ENCODE measurements at places on chromosomes 2 and 18.

DNA sequence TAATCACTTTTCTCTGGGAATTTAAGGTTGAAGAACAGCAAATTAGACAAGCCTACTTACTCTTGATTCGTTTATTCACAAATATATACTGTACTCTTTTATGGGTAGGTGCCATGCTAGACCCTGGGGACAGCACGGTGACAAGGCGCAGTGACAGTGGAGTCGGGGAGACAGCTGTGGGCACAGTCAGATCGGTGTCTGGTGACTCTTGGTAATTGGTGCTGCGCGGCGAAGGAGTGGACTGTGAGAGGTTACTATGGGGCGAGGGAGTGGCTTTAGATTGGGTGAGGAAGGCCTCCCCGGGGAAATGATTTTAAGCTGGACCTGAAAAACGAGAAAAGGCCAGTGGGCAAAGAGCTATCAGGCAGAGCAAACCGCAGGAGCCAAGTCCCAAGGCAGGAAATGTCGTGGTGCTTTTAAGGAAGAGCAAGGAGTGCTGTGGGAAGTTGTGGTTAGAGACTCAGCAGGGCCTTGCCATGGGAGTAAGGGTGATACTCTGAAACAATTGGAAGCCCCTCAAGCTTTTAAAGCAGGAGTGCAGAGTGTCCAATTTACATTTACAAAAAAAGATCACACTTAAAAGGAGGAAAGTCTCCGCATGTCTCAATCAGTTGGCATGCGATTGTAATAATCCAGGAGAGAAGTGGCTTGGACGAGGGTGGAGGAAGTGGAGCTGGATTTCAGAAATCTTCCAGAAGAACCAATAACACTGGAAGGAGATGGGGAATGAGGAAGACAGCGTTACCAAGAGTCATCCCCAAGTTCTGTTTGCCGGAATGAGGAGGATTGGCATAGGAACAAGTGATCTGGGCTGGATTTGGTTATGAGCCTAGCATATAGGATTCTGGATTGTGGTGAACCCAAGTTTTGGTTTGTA is 36.1 kb upstream of the TXNDC2 start:
- peak; percentile 57 for DNase-seq

GRCh38 chr2:197713271-197713670 is 8.1 kb downstream of the MARS2 start:
- no peak for DNase-seq

DNA sequence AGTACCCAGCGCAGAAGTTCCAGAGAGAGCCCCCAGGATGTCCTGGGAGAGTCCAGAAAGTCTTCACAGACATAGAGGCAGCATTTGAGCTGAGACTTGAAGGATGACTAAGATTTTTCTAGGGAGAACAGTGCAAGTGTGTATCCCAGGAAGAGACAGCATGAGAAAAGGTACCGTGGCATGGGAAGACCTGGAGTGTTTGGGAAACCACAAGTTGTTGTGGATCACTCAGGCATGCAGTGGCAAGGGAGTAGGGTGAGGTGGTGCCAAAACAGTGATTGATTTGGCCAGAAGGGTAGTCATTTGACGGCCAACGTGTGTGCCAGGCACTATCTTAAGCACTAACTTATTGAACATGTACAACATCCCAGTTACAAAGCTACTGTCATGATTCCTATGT is 24.5 kb upstream of the KCNK3 start:
- peak; percentile 31 for DNase-seq

DNA sequence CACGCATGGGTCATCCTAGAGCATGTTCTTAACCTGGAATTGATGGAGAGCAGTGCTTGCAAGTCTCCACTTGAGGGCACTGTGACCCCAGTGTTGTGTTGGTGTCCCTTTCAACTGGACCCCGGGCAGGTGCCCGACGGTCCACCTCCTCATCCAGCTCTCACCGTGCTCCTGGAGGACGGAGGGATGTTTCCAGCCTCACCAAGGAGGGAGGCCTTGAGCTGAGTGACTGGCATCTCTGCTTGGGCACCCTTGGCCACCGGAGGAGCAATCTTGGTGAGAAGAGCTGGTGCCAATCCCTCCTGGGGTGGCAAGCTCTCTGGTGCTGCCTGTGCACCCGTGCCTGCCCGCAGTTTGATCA is 45.4 kb upstream of the ASB18 start:
- DNase-seq, result peak; percentile 5

DNA sequence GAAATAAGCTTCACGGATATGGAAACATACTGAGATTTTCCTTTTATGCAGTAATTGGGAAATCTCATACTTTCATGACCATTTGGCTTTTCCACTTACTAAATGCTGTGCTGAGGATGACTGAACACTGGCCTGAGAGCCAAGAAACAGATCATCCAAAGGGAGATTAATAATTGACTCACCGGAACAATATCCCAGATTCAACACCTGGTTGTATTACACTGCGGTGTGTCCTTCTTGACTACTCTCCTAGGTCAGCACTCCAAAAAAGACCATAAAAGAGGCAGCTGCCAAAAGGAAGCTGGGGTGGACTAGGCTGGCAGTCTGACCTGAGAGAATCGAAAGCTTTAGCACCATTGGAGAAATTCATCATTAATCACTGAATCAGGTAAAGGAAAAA is 469.1 kb downstream of the CBLN2 start:
- no peak for DNase-seq

GRCh38 chr18:27728659-27729058 is 448.3 kb downstream of the CDH2 start:
- DNase-seq, result no peak

GRCh38 chr2:231490801-231491200 is 26.5 kb upstream of the NCL start:
- DNase-seq, result no peak

DNA sequence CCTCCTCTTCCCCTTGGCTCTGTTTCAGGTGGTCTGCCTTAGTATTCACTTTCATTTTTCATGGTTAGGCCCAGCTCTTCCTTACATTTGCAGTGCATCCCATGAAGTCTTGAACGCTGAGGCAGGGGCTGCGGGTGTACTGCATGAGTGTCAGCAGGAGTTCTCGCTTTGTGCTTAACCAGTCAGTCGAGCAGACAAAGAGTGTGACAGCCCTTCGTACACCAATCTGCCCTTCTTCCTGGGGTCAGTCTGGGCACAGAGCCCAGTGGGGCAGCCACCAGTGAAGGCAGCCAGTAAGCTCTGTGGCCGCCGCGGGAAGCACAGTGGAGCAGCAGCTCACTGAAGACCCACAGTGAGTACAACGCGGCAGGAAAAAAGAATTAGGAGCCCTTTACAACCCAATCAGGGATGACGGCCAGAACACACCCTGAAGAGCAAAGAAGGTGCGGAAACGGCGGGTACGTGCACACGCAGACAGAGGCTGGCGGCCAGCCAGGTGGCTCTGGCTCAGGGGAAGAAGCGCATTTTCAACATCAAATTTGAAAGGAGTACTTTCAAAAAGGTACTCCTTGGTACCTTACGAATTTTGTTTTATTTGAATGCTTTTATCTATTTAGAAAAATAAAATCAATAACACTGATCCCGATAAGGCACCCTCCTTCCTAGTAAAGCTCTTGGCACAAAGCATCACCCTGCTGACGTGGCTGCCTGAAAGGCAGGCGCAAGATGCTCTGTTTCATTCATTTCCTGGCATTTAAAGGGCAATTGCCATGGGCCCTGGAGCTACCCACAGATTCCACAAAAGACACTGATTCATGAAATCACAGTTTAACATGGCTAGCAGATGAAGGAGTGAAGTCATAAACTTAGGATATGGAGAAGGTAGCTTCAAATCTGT is 47.0 kb upstream of the SEMA4C start:
- DNase-seq, result no peak

DNA sequence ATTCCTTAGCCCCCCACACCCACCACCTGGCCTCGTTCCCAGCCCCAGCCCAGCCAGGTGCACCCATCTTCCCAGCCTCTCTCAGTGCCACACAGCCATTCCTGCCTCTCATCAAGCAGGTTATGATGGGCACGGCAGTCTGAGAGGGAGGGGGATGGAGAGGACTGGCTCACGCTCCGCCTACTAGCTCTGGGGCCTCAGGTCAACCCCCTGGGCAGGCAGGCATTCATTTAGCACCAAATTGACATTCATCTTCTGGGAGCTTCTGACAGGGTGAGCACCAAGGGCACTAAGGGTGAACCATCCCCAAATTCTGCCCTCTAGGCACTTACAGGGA is 66.2 kb upstream of the FOSL2 start:
- peak; percentile 16 for DNase-seq

DNA sequence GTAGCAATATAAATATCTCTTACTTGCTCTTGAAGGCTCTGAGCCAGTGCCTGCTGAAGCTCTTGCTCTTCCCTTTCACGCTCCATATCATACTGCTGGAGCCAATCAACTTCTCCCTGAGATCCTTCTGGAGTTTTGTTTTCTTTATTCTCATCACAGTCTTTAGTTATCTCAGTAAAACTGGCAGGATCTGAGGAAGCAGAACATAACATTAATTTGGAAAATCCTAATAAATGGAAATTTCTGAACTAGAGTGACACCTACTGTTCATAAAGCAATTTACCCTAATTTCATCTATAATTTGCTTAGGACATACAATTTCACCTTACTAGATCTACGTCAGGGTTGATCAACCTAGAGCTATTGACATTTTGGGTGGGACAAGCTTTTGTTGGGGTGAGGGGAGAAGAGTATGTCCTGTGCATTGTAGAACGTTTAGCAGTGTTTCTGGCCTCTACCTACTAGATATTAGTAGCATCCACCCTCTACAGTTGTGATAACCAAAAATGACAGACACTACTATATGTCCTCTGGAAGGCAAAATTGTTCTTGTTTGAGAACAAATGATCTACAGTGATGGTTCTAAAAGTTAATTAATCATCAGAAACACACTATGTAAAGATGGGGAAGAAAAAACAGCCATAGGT is 47.2 kb downstream of the VIL1 start:
- no peak for DNase-seq

- no peak for DNase-seq
These were observed 669.3 kb downstream of the BCL11A start for GRCh38 chr2:59884166-59884565.

DNA sequence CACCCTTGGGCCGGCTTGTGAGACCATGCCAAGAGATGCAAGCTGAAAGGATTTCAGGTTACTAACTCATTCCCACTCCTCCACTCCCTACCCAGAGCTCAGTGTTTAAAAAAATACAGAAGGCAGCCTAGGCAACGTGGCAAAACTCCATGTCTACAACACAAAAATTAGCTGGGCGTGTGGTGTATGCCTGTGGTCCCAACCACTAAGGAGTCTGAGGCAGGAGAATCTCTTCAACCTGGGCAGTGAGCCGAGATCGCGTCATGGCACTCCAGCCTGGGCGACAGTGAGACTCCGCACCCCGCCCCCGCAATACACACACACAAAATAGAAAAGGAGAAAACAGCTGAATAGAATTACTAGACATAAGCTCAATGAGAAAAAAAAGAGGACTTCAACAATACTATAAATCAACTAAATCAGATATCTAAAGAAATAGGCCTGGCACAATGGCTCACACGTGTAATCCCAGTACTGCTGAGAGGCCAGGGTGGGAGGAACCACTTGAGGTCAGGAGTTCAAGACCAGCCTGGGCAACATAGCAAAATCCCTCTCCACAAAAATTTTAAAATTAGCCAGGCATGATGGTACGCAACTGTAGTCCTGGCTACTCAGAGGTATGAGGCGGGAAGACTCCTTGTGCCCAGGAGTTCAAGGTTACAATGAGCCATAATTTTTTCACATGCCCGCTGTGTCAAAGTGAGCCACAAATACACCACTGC is 10.1 kb downstream of the IWS1 start:
- no peak for DNase-seq
